Activated naive CD8-positive, alpha-beta T cell treated with anti-CD3 and anti-CD28 coated beads, Interleukin-2, amount 10 ng/mL, durations not matched to agents 7 days and 5 days (primary cell): ENCODE measurements at places on chromosomes 2 and 18.

GRCh38 chr2:100692906-100693305 is 127.0 kb upstream of the NPAS2 start:
- no peak for DNase-seq

DNA sequence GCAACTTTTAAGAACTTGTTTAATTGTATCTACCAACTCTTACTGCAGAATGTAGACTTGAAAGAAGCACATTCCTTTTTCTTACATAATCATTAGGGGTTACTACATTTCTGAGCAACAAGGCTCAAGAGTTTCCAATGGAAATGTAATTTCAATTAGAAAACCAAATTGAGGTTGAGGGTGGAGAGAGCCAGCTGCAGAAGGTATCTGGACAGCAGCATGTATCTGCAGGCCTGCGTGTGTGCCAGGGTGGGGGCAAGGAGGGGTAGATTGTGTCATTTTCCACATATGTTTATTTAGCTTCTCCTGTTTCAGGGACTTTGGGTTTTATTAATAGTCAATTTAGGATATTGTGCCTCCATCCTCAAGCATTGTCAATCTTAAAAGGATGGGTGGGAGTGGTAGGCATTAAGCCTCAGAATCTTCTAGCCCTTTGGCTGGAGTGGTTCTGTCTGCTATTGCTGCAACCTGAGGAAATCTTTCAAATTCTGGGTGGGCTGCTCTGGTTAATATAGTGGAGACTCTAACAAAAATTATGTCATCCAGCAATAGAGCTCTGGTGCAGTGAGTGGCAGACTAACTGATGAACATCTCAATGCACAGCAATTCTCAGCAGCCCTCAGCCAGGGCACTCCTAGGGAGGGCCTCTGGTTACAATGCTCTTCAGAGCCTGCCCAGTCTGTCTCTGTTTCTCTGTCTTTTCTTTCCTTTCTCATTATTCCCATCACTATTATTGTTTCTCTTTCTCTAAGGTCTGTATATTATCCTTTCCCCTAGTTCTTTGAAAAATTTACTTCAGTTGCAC is 151.4 kb downstream of the RPIA start:
- DNase-seq, result no peak

DNA sequence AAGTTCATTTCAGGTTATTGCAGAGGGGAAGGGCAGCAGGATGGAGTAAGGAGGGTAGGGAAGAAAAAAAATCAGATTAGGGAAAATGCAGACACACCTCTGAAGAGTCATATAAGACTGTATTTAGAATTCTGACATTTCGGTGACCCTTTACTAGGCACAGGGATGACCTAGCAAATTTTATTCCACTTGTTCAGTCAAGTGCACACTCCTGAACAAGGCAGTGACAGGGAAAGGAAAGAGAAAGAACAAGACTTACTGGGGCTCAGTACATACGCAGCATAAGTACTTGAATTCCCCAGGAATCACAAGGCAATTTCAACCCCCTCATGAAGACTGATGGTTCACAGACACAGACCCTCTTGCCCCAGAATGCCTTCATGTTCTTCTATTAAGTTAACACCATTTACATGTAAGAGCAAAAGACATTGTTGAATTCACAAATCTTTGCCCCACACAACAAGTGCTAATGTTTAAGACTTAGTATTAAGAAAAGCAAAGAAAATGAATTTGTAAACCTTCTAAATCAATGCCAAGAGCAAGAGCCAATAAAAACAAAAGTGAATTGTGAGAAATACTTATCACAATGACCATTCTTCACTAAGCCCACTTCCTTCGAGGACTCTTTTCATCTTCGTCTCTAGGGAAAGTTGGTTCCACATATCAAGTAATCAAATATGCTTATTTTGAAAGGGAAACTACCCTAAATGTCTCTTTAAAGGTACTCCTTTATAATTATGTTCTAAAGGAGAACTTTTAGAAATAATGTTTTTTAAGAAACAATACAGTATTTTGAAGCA is 47.0 kb downstream of the COBLL1 start:
- no peak for DNase-seq

DNA sequence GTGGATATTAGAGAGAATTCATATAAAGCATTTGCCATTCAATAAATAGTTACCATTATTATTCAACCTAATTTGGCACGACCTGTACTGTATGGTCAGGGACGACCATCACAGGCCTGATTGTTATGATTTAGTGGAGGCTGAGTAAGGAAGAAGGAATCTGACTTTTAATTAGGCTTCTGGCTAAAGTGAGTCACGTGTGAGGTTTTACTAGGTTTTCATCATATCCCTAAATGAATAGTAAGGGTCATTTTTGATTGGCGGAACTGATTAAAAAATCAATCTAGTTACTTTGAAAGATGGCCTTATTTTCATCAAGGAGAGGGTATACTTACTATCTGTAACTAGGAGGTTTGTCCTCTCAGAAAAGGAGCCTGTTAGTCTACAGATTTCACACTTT is 143.4 kb downstream of the ADCYAP1 start:
- DNase-seq, result no peak

GRCh38 chr2:237393523-237393922 is 20.4 kb downstream of the COL6A3 start:
- no peak for DNase-seq

DNA sequence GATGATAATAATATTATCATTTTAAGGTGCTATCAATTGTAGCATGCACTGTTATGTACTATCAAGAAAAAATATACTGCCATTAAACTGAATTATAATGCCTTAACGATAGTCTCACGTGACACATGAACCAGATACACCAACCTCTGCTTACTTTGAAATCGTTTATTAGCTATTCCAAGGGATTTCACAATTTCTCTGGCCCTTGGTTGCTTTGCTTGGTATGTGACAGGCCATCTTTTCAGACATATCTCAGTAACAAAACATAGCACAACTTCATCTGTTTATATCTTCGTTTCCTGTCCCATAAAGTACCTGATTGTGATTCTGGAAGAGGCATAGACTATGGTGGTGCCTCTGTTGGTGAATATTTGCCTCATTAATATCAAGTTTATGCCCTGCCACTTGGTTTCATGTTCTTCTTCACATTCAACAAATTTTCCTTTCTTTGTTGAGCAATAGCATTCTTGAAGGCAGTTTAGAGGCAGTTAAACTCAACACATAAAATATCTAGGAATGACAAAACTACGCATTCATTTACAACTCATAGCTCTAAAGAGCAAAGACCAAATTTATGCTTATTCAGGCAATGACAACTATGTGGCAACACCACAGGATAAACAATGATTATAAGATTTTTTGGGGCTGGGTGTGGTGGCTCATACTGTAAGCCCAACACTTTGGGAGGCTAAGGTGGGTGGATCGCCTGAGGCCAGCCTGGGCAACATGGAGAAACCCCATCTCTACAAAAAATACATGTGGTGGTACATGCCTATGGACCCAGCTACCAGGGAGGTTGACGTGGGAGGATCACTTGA is 84.3 kb downstream of the MCFD2 start:
- DNase-seq, result no peak

DNA sequence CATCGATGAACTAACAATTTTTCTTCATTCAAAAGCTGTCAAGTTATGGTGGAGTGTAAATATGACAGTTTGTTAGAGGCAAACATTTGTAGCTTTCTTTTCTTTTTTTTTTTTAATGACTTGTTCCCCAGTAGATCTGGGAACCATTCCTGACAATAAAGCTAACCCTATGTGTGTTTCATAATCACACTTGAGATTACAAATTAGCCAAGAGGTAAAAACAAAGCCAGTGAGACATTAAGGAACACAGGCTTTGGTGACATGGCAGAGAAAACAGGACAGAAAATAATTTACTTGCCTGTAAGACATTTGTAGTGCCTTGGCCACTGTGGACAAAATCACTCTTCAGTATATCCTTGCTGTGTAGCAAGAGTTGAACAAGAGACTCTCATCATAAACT is 135.9 kb downstream of the UBE2E3 start:
- DNase-seq, result no peak

GRCh38 chr18:48348739-48349138 is 60.4 kb downstream of the ZBTB7C start:
- no peak for DNase-seq

GRCh38 chr2:132415256-132415914 is 1.2 kb upstream of the GPR39 start:
- DNase-seq, result no peak

GRCh38 chr2:173217116-173217840 is 137.4 kb upstream of the CDCA7 start:
- no peak for DNase-seq

- no peak for DNase-seq
These were observed 4.5 kb upstream of the KIDINS220 start for GRCh38 chr2:8841932-8842331.

GRCh38 chr2:168751104-168751740 is 51.2 kb upstream of the NOSTRIN start:
- DNase-seq, result no peak

DNA sequence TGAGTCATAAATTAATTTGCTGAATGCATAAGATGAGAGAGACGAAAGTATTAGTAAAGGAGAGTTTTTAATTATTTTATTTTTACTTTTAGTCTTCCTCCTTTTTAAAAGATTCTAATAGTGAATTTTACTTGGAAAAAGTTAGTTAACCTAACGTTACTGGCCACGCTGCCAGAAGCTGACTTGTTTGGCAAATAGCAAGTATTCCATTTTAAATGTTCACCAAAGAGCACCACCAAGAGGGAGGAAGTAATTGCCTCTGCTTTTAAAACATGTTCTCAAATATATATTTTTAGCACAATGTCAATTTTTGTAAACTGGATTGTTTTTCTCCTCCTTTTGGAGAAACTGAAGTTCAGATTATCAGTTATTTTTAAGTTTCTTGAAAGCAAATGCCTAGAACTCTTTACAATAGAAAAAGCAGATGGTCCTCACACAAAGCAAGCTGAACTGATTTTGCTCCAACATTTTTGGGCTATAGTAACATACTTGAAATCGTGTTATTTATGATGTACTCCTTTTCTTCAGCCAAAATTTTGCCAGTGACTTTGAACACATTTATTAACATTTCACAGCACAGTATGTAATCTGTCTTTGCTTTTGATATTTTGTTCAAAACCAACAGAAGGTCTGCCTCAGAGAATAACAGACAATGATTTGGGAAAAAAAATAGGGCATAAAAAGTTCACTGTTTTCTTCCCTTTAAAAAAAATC is 1311.0 kb upstream of the FAM98A start:
- DNase-seq, result no peak

DNA sequence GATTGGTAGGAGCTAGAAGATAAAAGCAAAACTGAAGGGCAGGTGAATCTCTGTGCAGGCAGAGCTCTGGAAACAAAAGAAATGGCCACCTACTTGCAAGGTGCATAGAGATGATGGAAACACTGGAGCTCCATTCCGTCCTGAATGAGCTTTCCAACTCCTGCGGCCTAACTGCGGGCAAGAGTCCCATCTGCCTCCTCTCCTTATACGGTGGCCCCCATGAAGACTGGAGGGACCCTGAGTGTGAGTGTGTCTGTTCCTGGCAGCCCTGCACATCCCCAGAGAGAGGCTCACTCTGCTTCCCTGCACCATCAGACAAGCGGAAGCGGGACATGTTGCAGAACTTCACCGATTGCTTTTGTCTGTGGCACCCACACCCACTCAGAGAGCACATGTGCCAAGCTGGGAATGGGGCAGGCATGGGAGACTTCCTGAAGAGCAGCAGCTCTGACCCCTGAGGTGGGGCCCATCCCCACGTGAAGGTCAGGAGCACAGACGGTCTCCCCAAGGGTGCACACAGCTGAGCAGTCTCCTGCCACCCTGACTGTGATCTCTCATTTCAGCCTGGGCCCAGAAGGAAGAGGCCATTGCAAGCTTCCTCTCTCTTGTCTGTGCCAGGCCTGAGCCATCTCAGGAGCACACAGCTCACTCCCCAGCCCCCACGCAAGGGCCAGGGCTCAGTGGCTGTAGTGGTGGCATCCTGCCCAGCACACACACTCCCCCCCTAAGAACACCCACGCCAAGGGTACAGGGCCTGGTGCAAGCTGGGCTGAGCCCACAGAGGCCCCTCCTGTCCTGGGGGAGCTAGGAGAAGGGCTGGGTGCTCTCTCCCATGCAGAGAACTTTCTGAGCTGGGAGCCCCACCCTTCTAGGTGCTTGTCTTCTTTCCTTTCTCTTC is 75.3 kb downstream of the STPG4 start:
- no peak for DNase-seq

- no peak for DNase-seq
These were observed 353.8 kb downstream of the RND3 start for GRCh38 chr2:150133623-150134022.

DNA sequence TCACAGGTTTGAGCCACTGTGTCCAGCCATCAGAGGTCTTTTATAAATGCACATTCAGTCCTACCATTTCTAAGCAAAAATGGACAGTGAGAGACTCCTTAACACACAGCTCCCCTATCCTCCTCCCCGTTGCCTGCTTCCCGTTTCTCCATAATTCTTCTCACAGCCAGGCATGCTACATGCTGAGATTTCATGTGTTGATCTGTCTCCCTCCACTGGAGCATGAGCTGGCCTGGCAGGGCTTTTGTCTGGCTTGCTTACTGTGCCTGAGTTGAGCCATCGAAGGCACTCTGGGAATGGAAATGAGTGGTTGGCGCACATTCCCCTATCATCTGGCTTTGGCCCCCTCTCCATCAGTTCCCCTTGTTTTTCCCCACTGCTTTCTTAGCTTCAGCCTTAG is 413.5 kb downstream of the PTPRM start:
- no peak for DNase-seq

DNA sequence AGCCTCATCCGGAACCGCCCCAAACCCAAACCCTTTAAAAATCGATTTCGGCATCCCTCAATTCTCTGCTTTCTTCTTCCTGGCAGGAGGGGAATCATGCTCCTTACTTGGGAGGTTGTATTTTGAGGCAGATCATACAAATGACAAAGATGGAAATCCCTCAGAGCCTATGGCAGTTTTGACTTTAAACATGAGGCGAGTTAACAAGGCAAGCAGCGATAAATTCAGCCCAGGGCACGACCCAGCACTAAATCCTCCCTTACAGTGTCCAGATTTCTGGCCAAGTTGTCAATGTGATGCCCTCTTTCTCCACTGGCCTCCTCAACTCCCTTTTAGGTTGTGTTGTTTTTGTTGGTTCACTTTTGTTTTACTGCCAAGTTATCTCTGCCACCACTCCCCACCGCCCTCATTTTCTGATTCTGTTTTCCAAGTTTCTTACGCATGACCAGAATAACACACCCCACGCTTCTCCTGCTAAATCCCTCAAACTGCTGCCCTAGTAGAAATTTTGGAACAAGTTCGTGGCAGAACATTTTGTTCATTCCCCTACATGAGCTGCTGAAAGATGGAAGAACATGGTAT is 68.3 kb downstream of the CTAGE1 start:
- no peak for DNase-seq

DNA sequence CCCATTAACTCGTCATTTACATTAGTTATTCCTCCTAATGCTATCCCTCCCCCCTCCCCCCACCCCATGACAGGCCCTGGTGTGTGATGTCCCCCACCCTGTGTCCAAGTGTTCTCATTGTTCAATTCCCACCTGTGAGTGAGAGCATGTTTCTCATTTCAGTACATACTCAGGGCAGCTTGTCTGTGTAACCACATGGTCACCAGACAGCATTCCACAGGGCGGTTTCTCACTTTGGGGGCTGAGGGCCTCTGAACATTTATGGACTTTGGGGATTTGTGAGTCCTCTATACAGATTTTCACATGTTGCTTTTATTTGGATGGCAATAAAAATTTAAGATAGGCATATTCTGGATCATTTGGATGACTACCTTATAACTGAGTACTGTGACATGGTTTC is 84.0 kb downstream of the LYPD6B start:
- no peak for DNase-seq
